ENCODE measurements at places on chromosomes 1 and 21.

DNA sequence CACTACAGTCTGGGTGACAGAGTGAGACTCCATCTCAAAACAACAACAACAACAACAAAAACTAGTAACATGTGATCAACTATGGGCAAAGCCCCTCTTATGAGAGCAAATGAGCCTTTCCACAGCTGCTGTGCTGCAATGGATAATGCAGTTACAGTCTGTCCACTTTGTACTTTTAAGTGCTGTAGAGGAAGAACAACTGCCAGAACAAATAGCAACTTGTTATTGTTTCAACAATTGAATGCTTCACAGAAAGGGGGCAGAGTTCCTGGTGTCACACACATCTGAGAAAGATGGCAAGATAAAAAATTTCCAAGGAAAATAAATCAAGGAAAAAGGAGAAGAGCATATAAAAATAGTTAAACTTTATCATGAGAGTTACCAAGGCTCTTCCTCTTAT, 243.6 kb upstream of the DMRTA2 start:
- no peak for DNase-seq

DNA sequence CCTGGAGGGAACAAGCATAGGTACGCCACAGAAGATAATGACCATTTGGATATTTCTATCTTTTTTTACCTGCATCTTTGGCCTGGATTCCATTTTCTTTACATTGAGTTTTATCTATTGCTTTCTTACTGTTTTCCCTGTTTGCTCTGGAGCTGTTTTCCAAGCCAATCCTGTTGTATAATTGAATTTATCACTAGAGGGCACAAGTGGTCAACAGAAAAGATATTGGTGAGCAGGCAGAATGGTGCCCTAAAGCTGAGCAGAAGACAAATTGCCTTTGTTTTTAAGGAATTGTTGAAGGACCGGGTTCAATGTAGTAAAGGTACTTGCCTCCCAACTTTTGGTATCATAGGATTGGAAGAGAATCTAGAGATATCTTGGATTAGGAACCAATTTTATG, 152.8 kb downstream of the PPP1R12B start:
- no peak for DNase-seq

DNA sequence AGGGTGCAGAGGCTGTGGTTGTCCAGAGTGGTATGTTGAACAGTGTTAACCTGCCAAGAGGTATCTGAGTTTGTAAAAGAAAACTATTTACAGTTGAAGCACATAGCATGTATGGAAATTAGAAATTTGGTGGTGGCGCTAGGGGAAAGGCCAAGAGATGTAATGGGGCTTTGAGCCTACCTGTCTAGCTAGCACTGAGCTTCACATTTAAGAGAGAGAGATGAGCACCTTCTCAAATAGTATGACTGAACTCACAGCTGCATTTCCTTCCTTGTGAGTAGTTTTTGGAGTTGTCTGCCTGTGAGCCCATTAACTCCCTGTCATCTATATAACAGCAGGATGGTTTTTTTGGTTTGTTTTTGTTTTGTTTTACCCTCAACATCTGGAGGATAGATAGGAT, 4.0 kb downstream of the CLIC4 start:
- no peak for DNase-seq

- no peak for DNase-seq
Observed at GRCh38 chr1:214285610-214286440, 4.9 kb downstream of the SMYD2 start.

DNA sequence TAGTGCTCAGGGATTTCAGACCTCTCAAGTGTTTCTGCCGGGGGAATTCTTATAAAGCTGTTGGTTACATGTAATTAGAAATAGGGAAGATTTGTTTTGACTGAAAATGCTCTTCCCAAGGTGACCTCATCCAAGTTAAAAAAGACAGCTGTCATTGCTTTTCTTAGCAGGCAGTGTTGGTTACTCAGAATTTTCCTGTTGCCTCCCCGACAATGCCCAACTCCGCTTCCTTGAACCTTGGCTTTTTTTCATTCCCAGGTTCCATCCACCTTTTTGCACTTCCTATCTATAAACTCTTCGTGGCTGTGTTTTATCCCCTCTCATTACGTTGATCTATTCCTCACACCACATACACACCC, 825 bp upstream of the DPH5 start:
- no peak for DNase-seq

DNA sequence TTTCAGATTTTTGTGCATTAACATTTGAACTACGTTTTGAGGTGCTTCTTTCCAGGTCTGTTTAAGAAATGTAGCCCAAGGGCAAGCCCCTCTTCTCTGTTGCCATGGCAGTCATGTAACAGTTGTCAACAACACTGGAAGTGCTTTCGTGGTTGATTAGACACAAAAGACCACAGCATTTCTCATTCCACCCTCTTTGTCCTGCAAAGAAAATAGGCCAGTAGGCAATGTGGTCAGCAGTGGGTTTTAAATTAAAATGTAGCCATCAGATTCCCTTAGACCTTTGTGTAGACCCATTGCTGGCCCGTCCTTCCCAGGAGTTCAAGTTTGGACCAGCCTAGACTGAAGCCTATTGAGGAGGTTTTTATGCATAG, 35.4 kb downstream of the VANGL1 start:
- DNase-seq = no peak

- no peak for DNase-seq
Observed at GRCh38 chr1:230749150-230749549, 2.0 kb downstream of the CAPN9 start.

- DNase-seq = no peak
Observed at GRCh38 chr1:243701872-243702271, 148.2 kb downstream of the AKT3 start.

- DNase-seq = no peak
Observed at GRCh38 chr1:162543228-162543627, 18.3 kb upstream of the UAP1 start.

DNA sequence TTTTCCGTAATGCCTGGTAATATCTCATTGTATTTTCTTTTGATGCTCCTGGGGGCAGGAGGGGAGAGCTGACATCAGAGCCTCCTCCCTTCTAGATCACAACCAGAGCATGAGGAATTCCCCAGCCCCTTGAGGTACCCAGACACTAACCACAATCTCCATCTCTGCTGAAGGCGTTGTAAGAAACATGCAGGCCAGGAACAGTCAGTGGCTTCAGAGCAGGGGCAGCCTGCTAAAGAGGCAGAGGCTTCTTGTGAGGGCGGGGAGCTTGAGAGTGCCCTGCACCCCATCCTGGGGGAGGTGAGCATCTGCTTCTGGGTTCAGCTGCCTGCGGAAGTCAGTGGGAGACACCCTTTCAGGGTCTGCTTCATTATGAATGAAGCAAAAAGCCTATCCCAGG, 19.0 kb downstream of the MAPKAPK2 start:
- no peak for DNase-seq

DNA sequence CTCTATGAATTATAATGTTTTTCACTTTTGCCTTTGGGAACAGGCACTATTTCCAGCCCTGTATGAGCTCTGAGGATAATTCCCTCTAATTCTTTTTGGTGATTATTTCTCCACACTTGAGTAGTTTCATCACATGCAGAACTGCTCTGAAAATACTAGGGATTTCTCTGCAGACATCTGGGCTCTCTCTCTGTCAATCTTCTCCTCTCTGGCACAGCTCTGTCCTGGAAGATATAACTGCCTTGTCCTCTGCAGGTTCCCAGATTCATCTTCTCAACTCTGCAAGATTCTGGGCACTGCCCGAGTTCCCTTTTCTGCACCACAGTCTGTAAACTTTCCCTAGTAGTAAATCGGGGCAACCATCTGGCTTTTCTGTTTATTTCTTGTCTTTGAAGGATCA, 131.3 kb upstream of the FMN2 start:
- no peak for DNase-seq

DNA sequence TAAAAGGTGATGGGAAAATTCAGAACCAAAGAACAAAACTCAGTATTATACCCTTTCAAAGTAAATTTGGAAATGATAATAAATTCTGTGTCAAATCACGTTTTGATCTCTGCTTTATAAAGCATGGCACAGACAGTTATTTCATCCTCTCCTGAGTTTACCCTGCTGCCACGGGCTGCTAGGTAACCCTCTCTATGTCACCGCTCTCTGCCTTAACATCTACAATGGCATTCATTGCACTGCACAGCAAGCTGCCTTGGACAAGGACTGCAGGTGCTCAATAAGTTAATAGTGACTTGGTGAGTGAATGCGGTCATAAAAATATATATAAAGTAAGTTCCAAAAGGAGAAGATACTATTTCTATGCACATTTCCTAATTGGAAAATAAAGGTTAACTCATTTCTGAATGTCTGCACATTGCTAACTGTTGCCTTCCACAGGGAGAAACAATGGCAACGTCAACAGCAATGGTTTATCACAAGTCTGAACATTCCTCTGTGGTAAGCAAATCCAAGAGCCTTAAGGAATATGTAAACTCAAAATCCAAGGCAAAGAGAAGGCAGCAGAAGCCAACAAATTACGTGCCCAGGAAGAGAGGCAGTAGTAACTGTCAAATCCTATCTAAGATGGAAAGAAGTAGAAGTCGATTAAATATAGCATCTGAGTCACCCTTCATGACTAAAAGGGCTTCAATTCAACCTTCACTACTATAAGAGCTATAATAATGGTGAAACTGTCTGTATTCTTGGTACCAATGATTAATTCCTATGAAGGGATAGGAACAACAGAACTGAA, 19.4 kb downstream of the FYB2 start:
- no peak for DNase-seq

GRCh38 chr1:59008599-59009347, 224.9 kb upstream of the JUN start:
- DNase-seq = peak; percentile 25

GRCh38 chr1:244901400-244902015, 37.2 kb upstream of the HNRNPU start:
- DNase-seq = no peak

DNA sequence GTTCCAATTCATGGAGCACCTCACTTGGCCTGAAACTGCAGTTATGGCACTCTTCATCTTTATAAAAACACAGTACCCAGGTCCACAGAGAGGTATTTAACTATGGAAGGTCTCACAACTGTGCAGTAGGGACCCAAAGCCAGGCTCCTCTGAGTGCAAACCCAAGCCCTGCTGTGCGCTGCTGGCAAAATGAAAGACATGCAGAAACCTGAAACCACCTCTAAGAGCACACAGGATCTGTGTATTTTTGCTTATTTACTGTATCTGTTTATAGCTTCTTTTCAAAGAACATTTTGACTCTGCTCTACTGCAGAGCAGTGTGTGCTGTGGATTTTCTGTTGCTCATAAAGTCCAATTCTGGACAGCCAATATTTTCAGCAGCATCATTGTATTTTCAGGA, 166.6 kb downstream of the DSCAM start:
- DNase-seq = no peak

DNA sequence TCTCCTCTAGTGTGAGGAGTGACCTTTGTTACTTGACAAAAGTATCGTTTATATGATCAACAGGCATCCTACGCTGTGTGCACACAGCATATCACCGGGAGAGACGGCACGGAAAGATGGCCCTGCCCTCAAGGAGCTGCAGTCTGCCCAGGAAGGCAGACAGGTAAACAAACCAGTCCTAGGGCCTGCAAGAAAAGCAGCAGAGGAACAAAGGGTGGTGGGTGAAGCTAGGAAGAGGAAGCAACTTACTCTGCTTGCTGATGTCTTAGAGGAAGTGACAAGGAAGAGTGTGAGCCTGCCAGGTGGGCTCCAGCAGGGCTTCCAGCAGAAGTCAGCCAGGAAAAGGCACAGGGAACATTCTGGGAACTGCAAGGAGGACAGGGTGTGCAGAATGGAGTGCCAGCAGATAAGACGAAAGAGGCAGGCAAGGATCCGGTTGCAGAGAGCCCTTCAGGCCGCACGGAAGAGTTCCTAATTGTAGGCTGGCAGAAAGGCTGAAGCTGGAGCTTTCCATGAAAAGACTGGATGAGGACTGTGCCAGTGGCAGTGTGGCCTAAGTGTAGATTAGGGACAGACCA, 106.7 kb downstream of the SLC45A1 start:
- peak; percentile 38 for DNase-seq

- DNase-seq = no peak
Observed at GRCh38 chr1:225413708-225414375, 14.0 kb downstream of the LBR start.

DNA sequence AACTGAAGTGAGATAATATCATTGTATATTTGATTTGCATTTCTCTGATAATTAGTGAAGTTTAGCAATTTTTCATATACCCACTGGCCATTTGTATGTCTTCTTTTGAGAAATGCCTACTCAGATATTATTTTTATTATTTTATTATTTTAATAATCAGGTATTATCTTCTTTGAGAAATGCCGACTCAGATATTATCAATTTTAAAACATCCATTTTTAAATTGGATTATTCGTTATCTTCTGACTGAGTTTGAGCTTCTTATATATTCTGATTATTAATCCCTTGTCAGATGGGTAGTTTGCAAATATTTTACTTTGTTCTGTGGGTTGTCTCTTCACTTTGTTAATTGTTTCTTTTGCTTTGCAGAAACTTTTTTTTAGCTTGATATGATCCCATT, 37.7 kb downstream of the KMO start:
- DNase-seq = no peak

- DNase-seq = no peak
Observed at GRCh38 chr1:82565546-82565945, 764.8 kb downstream of the ADGRL2 start.

DNA sequence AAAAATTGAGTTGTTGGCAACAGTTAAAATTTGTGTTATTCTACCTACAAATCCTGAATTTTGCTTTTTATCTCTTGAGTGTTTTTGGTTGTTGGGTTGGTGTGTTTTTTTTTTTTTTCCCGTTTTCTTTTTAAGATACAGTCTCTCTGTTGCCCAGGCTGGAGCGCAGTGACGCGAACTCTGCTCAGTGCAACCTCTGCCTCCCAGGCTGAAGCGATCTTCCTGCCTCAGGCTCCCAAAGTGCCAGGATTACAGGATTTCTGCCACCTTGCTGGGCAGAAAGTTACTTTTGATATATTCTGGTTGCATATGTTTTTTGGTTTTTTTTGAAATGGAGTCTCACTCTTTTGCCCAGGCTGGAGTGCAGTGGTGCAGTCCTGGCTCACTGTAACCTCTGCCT, 4.2 kb downstream of the PCNT start:
- no peak for DNase-seq

All from erythroblast (primary cell).